Activated T-helper 1 cell treated with anti-CD3 and anti-CD28 coated beads, Interleukin-12 subunit alpha, Interleukin-12 subunit beta, Interleukin-2, Interleukin-4 antibody, amounts not matched to agents 30 ng/mL and 10 ng/mL and 1 ng/mL, durations not matched to agents 14 hours and 24 hours and 36 hours (primary cell): ENCODE measurements at places on chromosomes 6 and 20. TPM values are rescaled to one million over a fixed set of nuclear protein-coding genes. Genes with fewer than 3 reads are reported as not detected.
A peak's percentile ranks its signal among the peaks of the same experiment; 100 is the strongest.

DNA sequence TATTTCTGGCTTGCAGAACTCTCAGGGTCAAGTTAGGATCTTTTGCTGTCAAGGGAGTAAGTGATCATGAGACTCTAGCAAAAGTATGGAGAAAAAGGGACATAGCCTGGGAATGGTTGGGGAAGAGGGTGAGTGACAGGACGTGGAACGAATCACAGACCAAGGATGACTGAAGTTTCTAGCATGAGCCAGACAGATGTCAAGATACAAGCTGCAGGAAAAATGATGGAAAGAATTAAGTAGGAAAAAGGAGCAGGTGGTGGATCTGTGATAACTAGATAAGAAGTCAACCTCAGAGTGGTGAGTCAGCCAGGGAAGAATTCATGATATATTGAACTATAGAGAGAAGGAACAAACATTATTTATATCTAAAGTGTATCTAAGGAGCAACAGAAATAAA, 159.8 kb upstream of the SYNDIG1 start:
- H3K27me3 ChIP-seq = peaks cover 7% of the 10 kb centered on the region
- H3K4me3 ChIP-seq = no peak overlapping the region
- no peaks in the 10 kb centered on the region for H3K4me1 ChIP-seq
- no peak overlapping the region for H3K27ac ChIP-seq

Gene PSORS1C2
- not detected in 2 replicates for total RNA-seq

DNA sequence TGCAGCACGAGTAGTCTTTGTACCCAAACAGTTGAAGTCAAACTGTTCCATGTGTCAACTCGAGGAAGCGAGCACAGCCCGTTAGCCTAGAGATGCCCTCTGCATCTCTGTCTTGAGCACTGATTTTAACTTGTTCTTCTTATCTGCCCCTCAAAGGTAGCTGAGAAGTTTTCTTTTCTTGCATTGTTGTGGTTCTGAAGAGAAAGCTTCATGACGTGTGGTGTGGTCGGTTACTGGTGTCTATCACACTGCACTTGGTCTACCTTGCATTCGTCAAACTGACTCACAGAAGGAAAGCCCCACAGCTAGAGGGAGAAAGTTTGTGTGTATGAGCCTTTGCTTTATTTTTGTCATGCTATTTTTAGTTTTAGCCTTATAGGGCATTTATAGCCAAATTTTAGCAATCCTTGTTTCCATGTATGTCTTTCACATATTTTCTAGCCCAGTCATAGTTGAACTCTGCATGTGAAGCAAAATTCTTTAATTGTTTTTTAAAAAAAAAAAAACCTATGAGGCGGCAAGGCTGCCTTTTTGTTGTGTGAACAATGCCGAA, 115.1 kb downstream of the JAG1 start:
- peaks cover 11% of the 10 kb centered on the region for H3K36me3 ChIP-seq
- H3K27me3 ChIP-seq = no peaks in the 10 kb centered on the region
- peak; percentile 53 for DNase-seq

DNA sequence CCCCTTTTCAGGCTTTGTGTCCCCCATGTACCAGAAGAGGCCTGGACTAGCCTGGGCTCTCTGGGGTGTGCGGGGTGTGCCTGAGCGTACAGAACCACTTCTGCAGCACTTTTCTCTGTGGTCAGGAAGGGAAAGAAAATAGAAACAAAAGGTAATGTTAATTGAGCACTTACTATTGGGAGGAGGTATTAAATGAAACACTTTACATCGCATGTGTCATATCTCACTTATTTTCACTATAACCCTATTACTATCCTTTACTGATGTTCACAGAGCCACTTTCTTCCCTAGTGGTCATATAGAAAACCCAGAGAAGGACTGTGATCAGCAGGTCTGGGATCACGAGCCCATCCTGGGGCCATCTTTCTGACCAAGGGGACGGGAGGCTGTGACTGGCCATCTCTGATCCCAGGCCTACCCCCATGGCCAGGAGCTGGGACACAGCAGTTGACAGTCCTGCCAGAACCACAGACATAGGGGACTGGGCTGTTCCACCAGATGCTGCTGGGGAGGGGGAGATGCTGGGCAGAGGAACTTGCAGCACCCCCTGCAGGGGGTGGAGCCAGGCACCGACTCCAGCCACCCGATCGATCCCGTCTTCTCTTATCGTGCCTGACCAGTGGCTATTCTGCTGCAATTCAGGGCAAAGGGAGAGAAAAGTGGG, 107.6 kb downstream of the VEGFA start:
- H3K4me3 ChIP-seq = no peak overlapping the region
- H3K27me3 ChIP-seq = no peaks in the 10 kb centered on the region
- H3K4me1 ChIP-seq = no peaks in the 10 kb centered on the region
- no peak overlapping the region for H3K27ac ChIP-seq

DNA sequence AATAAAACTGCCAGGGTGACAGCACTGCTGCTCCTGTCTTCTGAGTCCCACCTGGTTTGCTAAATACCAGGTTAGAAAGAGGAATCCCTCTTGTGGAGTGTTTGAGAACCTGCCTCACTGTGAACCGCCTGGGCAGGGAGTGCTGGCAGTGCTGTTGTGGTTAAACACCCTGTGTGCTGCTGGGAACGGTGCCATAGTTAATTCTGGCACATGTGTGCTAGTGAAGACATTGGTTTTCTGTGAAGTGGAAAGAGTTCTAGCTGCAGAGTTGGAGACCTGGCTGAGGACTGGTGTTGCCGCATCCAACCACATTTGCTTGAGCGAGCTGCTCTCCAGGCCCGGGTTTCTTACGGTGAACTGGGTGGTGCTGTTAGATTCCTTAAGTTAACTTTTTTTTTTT, 72.7 kb downstream of the IGF2R start:
- peaks cover 39% of the 10 kb centered on the region for H3K4me1 ChIP-seq
- H3K36me3 ChIP-seq = peaks cover 62% of the 10 kb centered on the region
- H3K27me3 ChIP-seq = no peaks in the 10 kb centered on the region

Gene DZANK1
- total RNA-seq = 1.1 and 1.8 TPM in 2 replicates

GRCh38 chr20:11426948-11427347, 490.7 kb upstream of the BTBD3 start:
- H3K27me3 ChIP-seq = no peaks in the 10 kb centered on the region
- no peak for DNase-seq
- H3K4me3 ChIP-seq = no peak overlapping the region
- no peaks in the 10 kb centered on the region for H3K4me1 ChIP-seq
- no peaks in the 10 kb centered on the region for H3K36me3 ChIP-seq
- H3K27ac ChIP-seq = no peak overlapping the region

- no peak for DNase-seq
- peaks cover 60% of the 10 kb centered on the region for H3K36me3 ChIP-seq
- no peak overlapping the region for H3K27ac ChIP-seq
These were observed 40.4 kb upstream of the SYNJ2 start for GRCh38 chr6:157941101-157941863.

GRCh38 chr20:32192698-32193097, 14.8 kb downstream of the PLAGL2 start:
- H3K27me3 ChIP-seq = no peaks in the 10 kb centered on the region
- no peak for DNase-seq
- peaks cover 55% of the 10 kb centered on the region for H3K4me1 ChIP-seq

GRCh38 chr6:35757456-35758123, 18.8 kb upstream of the CLPSL2 start:
- H3K4me3 ChIP-seq = no peak overlapping the region
- no peaks in the 10 kb centered on the region for H3K36me3 ChIP-seq
- DNase-seq = no peak
- H3K4me1 ChIP-seq = peaks cover 4% of the 10 kb centered on the region
- no peak overlapping the region for H3K27ac ChIP-seq

Gene NFATC2
- 84.0 and 86.4 TPM in 2 replicates for total RNA-seq

GRCh38 chr6:104579310-104579863, 280.3 kb downstream of the HACE1 start:
- H3K4me1 ChIP-seq = no peaks in the 10 kb centered on the region
- no peaks in the 10 kb centered on the region for H3K36me3 ChIP-seq
- no peak overlapping the region for H3K27ac ChIP-seq
- no peak for DNase-seq

GRCh38 chr6:169935861-169936260, 184.4 kb downstream of the ERMARD start:
- no peak for DNase-seq
- H3K27ac ChIP-seq = no peak overlapping the region
- peaks cover under 1% of the 10 kb centered on the region for H3K27me3 ChIP-seq
- H3K4me3 ChIP-seq = no peak overlapping the region
- H3K36me3 ChIP-seq = no peaks in the 10 kb centered on the region

- DNase-seq = no peak
- no peaks in the 10 kb centered on the region for H3K36me3 ChIP-seq
- H3K4me1 ChIP-seq = no peaks in the 10 kb centered on the region
- H3K27ac ChIP-seq = no peak overlapping the region
These were observed 7.9 kb upstream of the WFDC10A start for GRCh38 chr20:45621593-45621992.

DNA sequence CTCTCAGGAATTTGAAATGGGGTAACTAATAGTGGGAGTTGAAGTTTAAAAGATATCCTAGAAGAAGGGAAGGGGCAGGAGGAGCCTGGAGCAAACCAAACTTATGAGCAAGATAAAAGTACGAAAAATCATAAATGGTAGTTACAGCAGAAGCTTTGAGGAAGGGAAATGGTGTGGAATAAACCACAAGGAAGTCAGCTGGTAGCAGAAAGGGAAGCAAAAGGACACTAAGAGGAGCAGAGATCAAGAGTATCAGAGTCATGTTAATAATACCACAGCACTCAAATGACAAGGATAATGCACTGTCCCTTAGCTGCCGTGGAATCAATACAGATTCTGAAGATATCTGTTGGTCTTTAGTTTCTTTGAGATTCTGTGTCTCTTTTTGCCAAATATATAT, 44.9 kb upstream of the CCDC28A start:
- H3K4me3 ChIP-seq = no peak overlapping the region
- peaks cover 2% of the 10 kb centered on the region for H3K27me3 ChIP-seq
- H3K36me3 ChIP-seq = no peaks in the 10 kb centered on the region
- no peak for DNase-seq

- H3K36me3 ChIP-seq = peaks cover 19% of the 10 kb centered on the region
- no peak overlapping the region for H3K27ac ChIP-seq
- H3K4me1 ChIP-seq = peaks cover 33% of the 10 kb centered on the region
- no peaks in the 10 kb centered on the region for H3K27me3 ChIP-seq
These were observed 30.6 kb downstream of the MTHFD1L start for GRCh38 chr6:150895928-150896632.

DNA sequence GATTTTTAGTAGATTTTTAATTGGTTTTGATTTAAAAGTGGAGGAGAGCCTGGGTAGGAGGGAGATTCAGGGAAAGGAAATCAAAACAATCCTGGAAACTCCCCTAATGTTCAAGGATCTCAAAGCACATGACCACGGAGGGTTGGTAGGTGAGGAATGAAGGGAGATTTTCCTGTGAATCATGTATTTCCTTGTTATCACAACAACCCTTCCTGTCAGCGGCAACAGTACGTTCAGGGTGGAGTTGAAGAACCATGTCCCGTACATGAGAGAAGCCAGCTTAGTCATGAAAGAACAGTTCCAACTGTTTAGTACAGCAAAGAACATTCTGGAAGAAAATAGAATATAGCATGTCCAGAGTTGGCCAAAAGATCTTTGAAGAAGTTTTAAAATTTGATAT, 79.4 kb upstream of the SCAF8 start:
- no peak for DNase-seq
- H3K27me3 ChIP-seq = peaks cover 8% of the 10 kb centered on the region
- no peaks in the 10 kb centered on the region for H3K36me3 ChIP-seq
- H3K4me3 ChIP-seq = no peak overlapping the region
- no peak overlapping the region for H3K27ac ChIP-seq

Gene SLC35B3
- total RNA-seq = 6.4 and 6.5 TPM in 2 replicates

Gene WFDC10B
- total RNA-seq = not detected in 2 replicates

Gene GJA10
- not detected in 2 replicates for total RNA-seq

GRCh38 chr20:52817511-52817910, 154.6 kb upstream of the TSHZ2 start:
- H3K27ac ChIP-seq = no peak overlapping the region
- no peaks in the 10 kb centered on the region for H3K27me3 ChIP-seq
- no peaks in the 10 kb centered on the region for H3K36me3 ChIP-seq
- no peak for DNase-seq

Gene TNNC2
- not detected in 2 replicates for total RNA-seq

GRCh38 chr6:95614094-95614493, 36.8 kb downstream of the MANEA start:
- DNase-seq = no peak
- no peaks in the 10 kb centered on the region for H3K4me1 ChIP-seq
- no peak overlapping the region for H3K4me3 ChIP-seq
- no peaks in the 10 kb centered on the region for H3K36me3 ChIP-seq
- H3K27ac ChIP-seq = no peak overlapping the region

Gene FHL5
- not detected in 2 replicates for total RNA-seq

GRCh38 chr6:163539101-163539762, 124.7 kb downstream of the QKI start:
- DNase-seq = no peak
- no peaks in the 10 kb centered on the region for H3K27me3 ChIP-seq
- peaks cover 6% of the 10 kb centered on the region for H3K36me3 ChIP-seq
- no peak overlapping the region for H3K27ac ChIP-seq

Gene BCLAF1
- 233 and 237 TPM in 2 replicates for total RNA-seq

- no peak for DNase-seq
- H3K27me3 ChIP-seq = no peaks in the 10 kb centered on the region
- H3K4me3 ChIP-seq = no peak overlapping the region
- H3K4me1 ChIP-seq = no peaks in the 10 kb centered on the region
These were observed 610.6 kb downstream of the HDGFL1 start for GRCh38 chr6:23179994-23180393.

Gene ZFP64
- total RNA-seq = 12.2 and 12.8 TPM in 2 replicates

DNA sequence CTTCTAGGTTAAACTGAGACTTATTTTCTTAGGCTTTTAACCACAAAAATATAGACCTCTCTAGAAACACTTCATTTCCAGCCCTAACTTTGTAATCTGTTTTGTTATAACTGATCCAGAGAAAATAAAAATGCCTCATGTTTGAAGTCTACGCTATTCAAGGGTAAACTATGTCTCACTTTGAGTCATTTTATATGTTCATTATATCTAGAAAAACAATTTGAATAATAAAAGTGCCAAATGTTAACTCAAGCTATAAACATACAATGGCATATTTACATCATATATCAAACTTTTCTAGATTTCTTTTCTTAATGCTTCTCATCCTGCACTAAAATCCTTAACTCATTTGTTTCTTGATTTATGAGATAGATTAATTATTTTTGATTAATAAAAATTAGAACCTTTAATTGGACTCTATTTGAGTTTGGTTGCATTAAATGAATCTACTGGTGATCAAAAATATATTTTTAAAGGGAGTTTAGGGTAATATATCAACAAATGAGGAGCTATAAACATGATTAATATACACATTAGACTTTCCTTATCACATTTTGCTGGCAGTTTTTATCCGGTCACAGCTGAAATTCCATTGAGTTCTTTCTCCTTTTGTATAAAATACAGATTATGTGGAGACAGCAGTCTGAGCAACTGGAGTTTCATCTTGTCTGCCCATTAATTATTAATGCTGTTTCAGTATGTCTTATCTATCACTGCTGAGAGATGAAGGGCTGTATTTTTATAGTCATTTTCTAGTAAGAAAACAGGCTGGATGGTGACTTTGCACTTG, 246.5 kb downstream of the TBX18 start:
- no peaks in the 10 kb centered on the region for H3K36me3 ChIP-seq
- H3K27ac ChIP-seq = no peak overlapping the region
- H3K27me3 ChIP-seq = no peaks in the 10 kb centered on the region
- no peak overlapping the region for H3K4me3 ChIP-seq
- no peaks in the 10 kb centered on the region for H3K4me1 ChIP-seq

Gene PLAGL2
- total RNA-seq = 123 and 126 TPM in 2 replicates
